Activated B cell treated with CpG ODN at 0.5 μM for 24 hours (primary cell): ENCODE measurements at places on chromosomes 2 and 18. TPM values are rescaled to one million over a fixed set of nuclear protein-coding genes. Genes with fewer than 3 reads are reported as not detected.

DNA sequence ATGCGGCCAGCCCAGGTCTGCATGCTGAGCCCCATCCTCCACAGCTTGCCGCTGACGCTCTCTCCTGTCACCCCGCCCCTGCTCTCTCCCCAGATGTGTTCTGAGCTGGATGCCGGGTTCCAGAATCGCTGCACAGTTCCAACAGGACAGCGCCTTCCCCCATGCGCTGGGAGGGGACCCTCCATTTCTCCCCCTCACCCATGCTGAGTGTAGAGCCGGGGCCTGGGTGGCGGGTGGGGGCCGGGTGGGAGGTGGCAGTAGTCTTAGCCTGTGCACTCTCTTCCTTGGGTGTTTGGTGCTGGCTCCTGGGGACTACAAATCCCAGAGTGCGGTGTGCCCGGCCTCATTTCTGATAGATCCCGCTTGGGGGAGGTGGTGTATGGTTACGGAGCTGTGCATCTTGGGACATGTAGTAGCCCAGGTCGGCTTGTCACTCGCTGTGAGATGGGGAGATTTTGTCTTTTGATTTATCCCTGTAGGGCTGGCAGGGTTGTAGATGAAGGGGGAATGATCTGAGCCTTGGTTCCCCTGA lies 6.8 kb downstream of the DNAJB2 start:
- DNase-seq, result no peak

- DNase-seq, result no peak
Observed at GRCh38 chr2:60371219-60371618, 182.2 kb downstream of the BCL11A start.

GRCh38 chr2:54656863-54657262 lies 66.6 kb upstream of the EML6 start:
- DNase-seq, result no peak

DNA sequence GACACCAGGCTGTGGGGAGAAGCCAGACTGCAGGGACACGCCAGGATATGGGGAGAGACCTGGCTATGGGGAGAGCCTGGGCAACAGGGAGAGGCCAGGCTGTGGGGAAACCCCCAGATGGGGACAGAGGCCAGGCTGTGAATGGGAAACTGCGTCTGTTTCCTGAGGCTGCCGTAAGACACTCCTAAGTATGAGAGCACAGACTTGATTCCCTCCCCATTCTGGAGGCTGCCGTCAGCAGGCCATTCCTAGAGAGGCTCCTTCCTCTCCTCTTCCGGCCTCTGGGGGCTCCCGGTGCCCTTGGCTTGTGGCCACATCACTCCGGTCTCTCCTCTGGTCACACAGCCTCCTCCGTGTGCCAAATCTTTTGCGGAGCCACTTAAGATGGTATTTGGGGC lies 32.3 kb downstream of the ADI1 start:
- no peak for DNase-seq

DNA sequence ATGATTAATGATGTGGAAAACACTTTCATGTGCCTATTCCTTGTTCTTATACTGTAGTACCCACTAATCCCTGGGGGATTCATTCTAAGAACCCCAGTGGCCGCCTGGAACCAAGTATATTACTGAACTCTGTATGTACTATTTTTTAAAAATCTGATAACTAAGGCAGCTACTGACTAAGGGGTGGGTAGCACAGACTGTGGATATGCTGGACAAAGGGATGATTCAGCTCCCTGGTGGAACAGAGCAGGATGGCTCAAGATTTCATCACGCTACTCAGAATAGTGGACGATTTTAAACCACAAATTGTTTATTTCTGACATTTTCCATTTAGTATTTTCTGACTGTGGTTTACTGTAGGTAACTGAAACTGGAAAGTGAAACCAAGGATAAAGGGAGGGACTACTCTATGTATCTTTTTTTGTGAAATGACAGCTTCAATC lies 41.8 kb upstream of the CDC42EP3 start:
- DNase-seq, result no peak

The GPC1 gene
- total RNA-seq, result 1.1 and 1.9 TPM in 2 replicates

The DHRS9 gene
- total RNA-seq, result 0.71 and 1.2 TPM in 2 replicates
